NCI-H1436 treated with DMSO at 0.1 percent for 48 hours (cell line): ENCODE measurements at places on chromosomes 16 and 17.

GRCh38 chr16:23152386-23153178, 3.3 kb upstream of the USP31 start:
- DNase-seq: no peak

DNA sequence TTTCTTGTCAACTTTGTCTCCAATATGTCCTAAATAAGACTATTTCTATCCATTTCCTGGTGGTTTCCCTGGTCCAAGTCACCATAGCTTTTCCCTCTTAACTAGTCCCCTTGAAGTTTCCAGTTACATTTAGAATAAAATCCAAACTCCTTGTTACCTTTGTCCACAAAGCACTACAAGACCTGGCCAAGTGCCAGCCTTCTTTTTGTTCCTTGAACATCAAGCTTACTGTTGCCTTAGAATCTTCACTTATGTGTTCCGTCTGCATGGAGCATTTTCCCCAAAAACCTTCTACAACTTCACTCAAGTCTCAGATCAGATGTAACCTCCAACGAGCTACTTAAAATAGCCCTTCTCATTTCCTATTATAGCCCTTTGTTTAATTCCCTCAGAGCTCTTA, 101.4 kb downstream of the ITFG1 start:
- DNase-seq: no peak

DNA sequence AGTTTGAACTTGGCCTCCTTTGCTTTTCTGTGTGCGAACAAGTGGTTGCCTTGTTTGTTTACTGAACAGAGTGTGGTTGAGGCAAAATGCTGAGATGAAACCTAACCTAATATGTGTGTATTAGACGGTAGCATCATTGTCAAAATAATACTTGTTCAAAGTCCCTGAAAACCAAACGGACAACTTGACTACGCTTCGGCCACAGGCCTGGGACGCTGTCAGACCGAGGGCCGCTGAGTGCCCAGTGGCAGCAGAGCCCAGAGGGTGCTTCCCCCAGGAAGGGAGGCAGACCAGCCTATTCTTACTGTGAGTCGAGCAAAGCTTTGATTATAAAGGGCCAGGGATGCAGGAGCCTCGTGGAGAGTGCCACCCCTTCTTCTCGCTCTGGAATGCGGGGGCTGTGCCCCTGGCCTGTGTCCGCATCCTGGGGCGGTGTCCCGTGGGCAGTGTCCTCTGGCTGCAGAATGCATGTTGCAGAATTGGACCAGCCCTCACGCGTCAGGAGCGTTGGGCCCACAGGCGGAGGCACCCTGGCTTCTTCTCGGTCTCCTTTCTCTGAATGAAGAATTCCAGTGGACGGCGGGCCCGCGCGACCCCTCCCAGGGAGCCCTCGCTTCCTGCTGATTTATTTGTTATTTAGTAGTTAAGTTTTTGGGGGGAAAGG, 5.2 kb downstream of the ACSF3 start:
- no peak for DNase-seq

GRCh38 chr17:66952031-66952524, 12.4 kb upstream of the CACNG4 start:
- DNase-seq: no peak

DNA sequence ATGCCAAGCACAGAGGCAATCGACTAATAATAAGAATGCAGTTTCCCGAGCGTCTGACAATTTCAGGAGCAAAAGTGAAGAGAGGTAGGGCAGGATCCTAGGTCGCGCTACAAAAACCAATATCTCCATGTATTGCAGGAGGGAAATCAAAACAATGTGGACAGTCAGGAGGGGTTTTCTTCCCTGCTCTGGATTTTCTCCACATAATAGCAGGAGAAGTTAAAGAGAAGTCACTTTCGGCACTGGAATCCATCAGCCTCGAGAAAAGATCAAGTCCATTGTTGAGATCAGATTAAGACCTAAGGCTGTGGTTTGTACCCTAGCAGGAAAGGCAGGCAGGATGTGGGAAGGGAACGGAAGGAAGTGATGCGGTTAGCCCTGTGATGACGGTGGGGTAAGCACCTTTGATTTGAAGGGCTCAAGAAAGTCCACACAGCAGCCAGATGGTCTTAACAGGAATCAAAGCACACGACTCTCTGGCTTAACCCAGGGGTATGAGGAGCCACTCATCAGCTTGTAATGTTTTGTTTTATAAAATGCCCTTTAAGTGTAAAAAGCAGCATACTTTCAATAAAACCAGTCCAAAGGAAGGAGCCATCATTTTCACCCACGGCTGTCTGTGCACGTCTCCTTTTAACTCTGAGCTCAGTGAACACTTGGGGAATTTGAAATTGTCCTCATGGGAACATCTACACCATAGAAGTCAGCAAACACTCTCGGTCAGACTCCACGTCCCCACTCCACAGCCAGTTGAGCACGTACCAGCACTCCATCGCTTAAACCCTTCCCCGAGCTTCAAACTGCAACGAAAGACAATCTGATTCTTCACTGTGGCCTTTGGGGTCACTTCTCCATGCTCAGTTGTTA, 15.8 kb upstream of the AKTIP start:
- no peak for DNase-seq

- no peak for DNase-seq
These were observed 26.4 kb downstream of the CFAP20 start for GRCh38 chr16:58102665-58103392.

DNA sequence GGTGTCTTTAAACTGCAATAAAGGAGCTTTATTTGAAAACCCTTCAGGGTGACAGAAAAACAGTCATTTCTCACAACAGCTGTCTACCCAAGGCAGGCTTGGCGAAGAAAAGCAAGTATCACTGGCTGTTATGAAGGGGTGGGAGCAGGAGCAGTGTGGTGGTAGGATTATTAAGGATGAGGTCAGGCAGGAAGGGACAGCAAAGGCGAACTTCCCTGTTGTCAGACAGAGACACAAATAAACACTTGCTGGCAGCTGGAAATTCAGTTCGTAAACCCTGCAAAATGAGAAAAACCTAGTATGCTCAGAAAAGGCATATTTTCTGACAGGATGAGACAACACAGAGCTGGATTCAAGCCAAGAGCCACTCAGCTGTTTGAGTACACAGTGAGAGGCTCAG, 416.3 kb upstream of the CDH5 start:
- no peak for DNase-seq

- DNase-seq: no peak
These were observed 669.3 kb downstream of the TOX3 start for GRCh38 chr16:51877686-51878085.

DNA sequence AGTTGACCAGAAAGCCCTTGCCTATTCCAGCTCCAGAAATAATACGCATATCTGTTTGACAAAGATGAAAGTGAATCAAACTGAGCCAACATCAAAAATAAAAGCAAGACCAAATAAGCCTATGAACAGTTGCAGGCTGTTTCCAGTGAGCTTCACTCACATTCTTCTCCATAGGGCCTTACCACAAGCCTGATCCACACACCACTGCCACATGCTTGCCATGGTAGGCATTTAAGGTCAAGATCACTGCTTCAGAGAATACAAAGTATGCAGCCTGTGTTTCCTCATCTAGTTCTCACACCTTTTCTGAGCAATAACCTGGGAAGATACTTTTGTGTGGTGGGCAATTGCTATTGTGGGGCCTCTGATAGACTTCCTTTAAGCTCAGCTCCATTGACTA, 1060.2 kb downstream of the CDH11 start:
- DNase-seq: no peak

DNA sequence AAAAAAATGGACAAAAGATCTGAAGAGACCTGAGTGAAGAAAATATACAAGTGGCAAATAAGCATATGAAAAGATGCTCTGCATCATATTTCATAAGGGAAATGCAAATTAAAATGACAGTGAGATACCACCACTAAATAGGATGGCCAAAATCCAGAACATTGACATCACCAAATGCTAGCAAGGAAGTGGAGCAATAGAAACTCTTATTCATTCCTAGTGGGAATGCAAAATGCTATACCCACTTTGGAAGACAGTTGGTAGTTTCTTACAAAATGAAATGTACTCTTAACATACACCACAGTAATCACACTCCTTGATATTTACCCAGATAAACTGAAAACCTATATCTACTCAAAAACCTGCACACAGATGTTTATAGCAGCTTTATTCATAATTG, 33.6 kb downstream of the DHRS7B start:
- DNase-seq: no peak

DNA sequence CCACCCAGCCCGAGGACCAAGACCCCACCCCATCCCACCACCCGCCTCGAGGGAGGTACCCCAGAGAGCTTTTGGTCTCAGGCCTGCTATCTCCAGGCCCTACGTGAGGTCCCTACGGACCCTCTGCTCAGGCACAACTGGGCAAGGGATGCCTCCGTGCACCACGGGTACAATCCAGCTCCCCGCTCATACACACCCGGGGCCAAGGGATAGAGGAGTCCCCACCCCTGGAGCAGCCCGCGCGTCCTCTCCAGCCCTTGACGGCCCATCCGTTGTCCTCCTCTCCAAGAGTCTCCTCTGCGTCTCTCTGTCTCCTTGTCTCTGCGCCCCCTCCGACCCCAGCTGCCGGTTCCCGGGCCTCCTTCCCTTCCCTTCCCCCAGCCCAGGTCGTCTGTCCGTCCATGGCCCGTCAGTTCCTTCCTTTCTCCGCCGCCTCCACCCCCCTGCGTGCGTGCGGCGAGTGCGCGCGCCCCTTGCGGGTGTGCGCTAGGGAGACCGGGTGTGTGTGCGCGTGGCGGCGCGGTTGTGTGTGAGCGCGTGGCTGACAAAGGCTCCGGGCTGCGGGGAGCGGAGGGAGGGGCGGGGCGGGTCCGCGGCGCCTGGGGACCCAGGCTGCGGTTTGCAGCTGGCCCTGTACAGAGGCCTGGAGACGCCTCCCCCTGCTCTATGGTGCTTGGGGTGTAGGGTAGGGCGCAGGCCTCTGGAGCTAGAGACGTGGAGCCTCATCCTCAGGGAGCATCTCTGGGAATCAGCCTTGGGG, 930 bp downstream of the SPNS2 start:
- DNase-seq: no peak

DNA sequence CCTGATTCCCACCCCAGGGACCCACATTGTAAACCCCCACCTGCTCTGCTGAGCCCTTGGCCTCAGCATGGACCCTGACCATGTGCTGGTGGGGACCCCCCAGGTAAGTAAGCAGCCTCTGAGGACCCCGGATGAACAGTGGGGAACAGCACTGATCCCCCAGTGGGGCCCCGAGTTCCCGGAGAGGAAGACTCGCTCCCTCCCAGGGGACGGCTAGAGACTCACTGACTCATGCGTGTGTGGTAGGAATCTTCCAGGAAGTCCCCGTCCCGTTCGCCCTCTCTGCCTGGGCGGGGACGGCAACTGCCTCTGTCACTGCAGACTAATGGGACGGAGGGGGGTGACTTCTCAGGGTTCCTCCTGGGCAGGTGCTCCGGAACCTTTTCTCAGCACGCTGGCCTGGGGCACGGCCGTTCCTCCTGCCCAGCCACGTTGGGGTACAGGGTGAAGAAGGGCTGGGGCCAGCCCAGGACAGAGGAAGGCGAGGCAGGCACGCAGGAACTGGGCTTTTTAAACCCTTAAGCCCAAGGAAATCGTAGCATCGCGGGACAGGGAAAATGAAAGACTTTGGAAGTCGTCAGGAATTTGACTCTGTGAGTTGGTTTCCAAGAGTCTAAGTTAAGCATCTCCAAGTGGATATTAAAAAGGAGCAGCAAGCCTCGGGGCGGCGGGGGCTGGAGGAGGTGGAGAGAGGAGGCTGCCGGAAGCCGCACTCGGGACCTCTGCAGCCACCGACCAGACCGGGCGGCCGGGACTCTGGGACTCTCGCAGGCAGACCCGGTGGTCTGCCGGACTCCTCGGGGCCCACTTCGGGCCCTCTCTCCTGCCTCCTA, 178.7 kb downstream of the SEC14L1 start:
- no peak for DNase-seq
